ENCODE measurements at places on chromosomes 1 and 21. TPM values are rescaled to one million over a fixed set of nuclear protein-coding genes. Genes with fewer than 3 reads are reported as not detected.

Gene IFNLR1
- not detected for total RNA-seq

Gene ZNF648
- total RNA-seq, result not detected

Gene RHOU
- 0.45 TPM for total RNA-seq

Gene S100A16
- 375 TPM for total RNA-seq

Gene MRPL55
- 78.5 TPM for total RNA-seq

Gene NECTIN4
- total RNA-seq, result 2.3 TPM

Gene S100A14
- 0.30 TPM for total RNA-seq

Gene LEPR
- 21.6 TPM for total RNA-seq

Gene SPRR3
- total RNA-seq, result not detected

Gene FOXD2
- total RNA-seq, result 0.08 TPM

Gene CLCA4
- total RNA-seq, result not detected

Gene ADAMTS1
- 200 TPM for total RNA-seq

Gene TMEM200B
- total RNA-seq, result 9.2 TPM

Gene CLCA1
- total RNA-seq, result under 0.01 TPM

Gene GBP7
- not detected for total RNA-seq

Gene THEM4
- 9.1 TPM for total RNA-seq

Gene CRYAA
- not detected for total RNA-seq

Gene KRTAP6-2
- total RNA-seq, result not detected

Gene NES
- total RNA-seq, result 71.8 TPM

Gene ASAP3
- 83.3 TPM for total RNA-seq

Gene S100B
- total RNA-seq, result 0.59 TPM

Gene CYP4A22
- not detected for total RNA-seq

Gene PTPRU
- total RNA-seq, result 7.2 TPM

Gene LRRC38
- total RNA-seq, result 0.38 TPM
